ENCODE measurements at places on chromosomes 3 and 15.

DNA sequence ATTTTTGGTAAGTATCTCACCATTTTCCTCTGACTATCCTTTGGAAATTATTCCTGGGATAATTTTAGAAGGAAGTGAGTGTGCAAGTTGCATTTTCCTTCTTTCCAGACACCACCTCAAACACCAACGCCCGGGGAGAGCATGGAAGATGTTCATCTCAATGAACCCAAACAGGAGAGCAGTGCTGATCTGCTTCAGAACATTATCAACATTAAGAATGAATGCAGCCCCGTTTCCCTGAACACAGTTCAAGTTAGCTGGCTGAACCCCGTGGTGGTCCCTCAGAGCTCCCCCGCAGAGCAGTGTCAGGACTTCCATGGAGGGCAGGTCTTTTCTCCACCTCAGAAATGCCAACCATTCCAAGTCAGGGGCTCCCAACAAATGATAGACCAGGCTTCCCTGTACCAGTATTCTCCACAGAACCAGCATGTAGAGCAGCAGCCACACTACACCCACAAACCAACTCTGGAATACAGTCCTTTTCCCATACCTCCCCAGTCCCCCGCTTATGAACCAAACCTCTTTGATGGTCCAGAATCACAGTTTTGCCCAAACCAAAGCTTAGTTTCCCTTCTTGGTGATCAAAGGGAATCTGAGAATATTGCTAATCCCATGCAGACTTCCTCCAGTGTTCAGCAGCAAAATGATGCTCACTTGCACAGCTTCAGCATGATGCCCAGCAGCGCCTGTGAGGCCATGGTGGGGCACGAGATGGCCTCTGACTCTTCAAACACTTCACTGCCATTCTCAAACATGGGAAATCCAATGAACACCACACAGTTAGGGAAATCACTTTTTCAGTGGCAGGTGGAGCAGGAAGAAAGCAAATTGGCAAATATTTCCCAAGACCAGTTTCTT, 3.9 kb downstream of the NFKBIZ start:
- no peak for DNase-seq

DNA sequence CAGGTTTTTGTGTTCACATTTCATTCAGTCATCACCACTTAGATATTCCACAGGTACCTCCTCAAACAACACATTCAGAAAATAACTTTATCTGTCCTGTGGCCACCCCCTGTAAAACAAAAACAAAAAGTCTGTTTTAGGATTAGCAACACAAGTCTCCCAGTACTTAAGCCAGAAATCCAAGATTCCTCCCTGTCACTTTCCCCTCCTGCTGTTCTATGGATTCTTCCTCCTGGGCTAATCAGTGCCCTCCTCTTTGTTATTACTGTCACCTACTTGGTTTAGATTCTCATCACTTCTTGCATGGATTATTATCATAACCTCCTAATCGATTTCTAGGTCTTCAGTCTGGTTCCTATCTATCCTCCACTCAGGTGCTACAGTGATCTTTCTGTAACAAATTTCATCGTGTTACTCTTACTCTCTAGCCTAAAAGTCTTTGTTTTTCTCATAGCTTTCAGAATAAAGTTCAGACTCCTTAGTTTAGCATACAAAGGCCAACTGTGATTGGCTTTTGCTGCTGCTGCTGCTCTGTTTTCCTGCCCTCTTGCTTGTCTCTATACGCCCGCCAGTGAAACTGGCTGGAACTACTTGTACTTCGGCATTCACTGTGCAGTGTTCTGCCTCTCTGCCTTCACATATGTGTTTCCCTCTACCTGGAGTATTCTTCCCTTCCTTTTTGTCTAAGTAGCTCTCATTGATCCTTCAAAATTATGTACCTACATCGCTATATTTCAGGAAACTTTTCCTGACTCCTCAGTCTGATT, 32.2 kb downstream of the PPP2R3A start:
- DNase-seq = no peak

GRCh38 chr3:56952061-56952460, 108.4 kb upstream of the SPATA12 start:
- no peak for DNase-seq

DNA sequence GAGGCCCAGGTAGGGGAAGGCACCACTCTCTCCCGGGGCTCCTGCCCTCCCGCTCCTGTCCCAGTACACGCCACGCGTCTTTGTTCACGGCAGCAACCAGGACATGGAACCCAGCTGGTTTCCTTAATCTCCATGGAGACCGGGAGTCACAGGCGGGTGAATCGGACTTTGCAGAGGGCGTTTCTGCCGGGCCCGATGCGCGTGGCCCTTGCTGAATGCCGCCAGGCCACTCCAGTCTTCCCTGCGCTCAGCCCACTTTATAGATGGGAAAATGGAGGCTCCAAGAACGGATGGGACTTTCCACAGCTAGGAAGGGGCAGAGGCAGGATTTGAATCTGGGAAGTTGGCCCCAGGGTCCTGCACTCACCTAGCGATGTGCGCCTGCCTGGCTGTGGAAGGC, 7.4 kb downstream of the PLXND1 start:
- no peak for DNase-seq

DNA sequence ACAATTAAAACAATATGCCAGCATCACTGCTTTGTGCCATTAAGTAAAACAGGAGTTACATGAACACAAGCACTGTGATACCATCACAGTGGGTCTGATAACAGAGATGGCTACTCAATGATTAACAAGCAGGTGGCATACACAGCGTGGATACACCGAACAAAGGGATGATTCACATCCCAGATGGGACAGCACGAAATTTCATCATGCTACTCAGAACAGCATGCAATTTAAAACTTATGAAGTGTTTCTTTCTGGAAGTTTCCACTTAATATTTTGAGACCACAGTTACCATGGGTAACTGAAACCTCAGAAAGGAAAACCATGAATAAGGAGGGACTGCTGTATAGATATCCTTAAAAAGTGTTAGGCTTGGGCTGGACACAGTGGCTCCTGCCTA, 44.5 kb downstream of the SLC24A1 start:
- no peak for DNase-seq

- no peak for DNase-seq
Measured at GRCh38 chr3:15606434-15606891, 4.9 kb downstream of the BTD start.

GRCh38 chr3:4634894-4635293, 141.7 kb downstream of the ITPR1 start:
- DNase-seq = no peak

DNA sequence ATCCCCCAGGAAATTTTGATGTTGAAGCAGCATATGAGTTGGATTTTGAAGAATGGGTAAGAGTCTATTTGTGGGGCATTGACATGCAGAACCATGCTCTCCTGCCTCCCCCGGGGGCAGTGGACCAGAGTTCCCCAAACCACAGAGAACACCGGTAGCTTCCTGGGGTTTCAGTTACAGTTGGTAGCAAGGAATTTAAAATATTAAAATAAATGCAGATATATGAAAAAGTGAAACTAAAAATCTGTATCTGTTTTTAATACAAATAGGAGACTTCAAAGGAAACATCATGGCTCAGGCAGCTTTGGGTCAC, 37.4 kb downstream of the SLC9A9 start:
- DNase-seq = no peak

DNA sequence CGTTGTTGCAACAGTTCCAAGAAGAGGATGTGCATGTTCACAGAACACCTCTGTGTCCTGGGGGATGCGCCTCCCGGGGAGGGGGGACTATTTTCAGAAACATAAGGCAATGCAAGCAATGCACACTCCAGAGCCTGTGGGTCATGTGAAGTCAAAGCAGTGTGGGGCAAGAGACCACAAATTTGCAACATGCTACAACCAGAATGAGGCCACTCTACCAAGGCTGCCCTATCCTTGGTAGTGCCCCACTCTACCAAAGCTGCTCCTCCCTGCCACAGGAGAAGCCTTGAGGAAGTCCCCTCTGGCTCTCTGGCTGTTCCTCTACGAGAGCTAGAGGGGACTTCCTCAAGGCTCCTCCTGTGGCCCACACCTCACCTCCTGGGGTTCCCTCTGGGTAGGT, 8.4 kb upstream of the NR2C2 start:
- no peak for DNase-seq

DNA sequence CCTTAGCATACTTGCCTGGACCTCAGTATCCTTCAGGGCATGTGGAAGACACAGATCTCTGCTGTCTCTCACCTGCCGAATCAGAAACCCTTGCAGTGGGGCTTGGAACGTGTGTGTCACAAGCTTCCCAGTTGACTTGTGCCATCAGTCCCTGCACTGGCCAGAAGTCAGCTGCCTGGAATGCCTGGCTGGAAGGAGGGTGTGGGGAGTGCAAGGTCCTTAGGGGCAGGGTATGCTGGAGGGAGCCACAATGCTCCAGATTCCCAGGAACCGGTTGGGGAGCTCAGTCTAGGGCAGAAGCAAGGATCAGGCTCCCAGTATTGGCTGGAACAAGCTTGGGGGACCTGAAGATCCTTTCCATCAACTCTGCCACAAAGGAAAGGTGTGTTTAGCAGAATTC, 27.1 kb downstream of the SPSB4 start:
- no peak for DNase-seq

DNA sequence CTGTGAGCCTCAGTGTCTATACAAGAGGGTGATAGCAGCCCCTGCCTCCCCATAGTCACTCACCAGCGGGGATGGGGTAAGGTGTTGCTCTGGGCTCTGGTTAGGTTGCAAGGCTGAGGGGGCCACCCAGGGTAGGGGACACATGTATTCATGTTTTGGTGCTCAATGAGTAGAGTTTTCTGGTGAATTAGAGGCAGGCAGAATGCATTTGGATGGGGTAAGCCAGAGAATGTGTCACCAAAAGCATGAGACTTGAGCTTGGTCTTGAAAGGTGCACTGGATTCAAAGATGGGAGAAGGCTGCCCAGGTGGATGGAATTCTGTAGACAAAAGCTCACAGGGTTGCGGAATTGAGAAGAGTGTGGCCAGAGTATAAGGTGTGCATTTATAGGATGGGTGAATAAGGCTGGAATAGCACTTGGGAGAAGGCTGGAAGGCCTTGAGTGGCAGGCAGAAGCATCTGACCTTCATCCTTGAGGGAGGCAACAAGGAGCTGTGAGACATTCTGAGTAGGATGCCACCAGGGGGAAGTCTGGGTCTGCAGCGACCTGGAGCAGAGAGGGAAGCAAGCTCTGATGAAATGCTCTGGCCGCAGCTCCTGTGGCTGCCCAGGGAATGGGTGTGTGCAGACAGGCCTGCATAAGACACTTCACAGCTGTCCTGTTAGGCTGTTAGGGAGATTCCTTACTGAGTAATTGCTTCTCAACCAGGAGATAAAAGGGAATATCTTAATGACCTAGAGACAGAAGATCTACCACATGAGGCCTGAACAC, 149.6 kb downstream of the CHDH start:
- no peak for DNase-seq

DNA sequence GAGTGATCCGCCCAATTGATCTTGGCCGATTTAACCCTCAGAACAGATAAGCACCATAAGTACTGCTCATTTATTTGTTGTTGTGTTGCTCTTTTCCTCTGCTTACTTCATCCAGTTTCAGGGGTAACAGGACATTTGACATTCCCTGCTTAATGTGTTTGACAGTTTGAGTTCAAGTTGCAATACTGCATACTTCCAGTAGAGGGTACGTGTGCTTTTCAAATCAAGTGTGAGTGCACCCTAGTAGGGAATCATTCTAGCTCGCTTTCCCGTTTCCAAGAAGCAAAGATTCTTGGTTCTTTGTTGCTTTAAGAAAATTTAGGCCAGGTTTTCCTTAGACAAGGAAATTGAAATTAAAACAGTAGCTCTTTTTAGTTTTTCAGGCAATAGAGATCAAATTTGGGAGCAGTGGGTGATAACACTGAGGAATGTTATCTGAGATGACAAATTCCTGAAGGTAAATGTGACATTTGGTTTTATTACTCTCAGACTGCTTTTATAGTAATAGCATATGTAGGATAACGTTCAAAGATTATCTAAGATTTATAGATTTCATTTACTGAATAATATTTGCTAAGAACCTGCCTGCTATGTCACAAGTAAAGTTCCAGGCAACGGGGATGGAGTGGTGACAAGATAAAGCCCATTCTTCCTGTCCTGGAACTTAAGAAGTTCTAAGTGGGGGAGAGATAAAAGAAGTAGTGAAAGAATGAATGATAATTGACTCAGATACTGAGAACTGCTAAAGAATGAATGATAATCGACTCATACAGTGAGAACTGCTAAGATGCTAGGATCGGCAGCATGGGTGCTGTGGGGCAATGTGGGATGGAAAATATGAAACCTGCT, 73.3 kb downstream of the SYNPR start:
- peak; percentile 12 for DNase-seq

- DNase-seq = no peak
Measured at GRCh38 chr3:36166477-36166876, 213.8 kb upstream of the STAC start.

DNA sequence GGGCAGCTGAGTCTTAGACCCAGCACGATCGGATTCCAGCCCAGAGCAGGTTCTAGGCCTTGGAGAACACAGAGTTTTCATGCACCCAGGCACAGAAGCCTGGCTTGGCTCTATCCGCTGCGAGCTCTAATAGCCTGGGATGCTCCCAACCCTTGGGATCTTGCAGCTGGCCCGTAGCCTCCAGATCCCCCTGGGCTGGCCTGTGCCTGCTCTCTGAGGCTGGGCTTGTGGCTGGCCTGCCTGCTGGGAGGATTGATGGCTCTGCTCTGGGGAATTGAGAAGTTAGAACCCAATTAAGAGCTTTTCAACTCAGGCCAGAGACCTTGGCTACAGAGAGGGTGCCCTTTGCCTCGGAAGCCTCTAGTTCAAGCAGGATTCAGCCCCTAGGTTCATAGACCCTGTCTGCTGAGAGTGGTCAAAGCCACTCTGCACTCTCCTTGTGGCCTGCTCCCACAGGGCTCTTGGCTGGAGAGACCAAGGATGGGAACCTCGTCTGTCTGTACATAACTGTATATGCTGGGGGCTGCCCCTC, 64.4 kb downstream of the MAGEF1 start:
- DNase-seq = no peak

GRCh38 chr15:64740311-64741170, 34.8 kb downstream of the RBPMS2 start:
- DNase-seq = no peak

DNA sequence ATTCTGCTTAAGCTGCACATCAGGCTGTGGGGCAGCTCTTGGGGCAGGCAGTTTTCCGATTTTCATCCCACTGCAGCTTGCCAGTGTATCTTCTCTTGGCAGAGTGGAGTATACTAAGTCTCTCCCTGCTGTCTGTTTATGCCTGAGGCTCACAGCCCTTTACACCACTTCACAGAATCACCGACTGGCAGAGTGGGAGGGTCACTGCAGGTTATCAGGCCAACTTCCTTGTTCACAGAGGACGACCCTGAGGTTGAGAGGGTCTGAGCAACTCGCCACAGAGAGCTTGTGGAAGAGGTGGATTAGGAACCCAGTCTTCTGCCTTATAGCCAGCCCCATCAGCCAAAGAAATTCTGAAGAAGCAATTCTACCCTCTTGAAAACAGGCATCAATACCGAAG, 30.9 kb downstream of the KIF9 start:
- no peak for DNase-seq
